ENCODE measurements at places on chromosomes 3 and 15. TPM values are rescaled to one million over a fixed set of nuclear protein-coding genes. Genes with fewer than 3 reads are reported as not detected.

DNA sequence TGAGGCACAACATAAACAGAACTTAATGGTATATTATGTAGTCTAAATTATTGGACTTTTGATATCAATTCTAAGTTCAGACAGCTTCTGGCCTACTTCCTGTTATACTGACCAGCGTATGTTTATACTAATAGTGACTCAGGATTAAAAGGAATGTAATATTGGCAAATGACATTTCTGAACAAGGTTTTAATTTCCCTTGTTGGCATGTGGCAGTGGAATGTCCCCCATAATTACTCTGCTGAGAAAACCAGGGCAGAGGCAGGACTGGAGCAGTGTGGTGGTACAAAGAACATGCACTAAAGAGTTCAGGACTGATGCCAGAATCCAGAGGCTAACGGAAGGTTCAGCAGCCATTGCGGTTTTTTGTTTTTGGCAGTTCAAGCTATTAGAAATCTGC, 184.0 kb downstream of the KCNAB1 start:
- no peak for DNase-seq

- DNase-seq = no peak
Measured at GRCh38 chr3:25603703-25604102, 61.0 kb downstream of the TOP2B start.

DNA sequence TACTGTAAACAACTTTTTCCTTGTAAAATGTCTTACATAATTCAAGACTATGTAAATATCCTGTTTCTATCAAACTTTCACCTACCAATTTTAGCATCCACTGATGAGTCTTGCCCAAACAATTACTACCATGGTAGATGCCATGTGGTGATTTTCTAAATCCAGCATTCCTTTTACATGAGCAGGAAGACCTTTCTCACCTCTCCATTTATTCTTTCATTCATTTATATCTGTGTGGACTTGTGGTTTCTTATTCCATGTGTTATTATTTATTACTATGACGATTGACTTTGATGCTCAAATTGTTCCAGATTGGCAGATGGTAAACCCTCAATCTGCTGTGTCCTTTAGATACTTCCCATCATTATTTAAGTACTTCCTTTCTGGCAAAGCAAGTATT, 62.4 kb downstream of the IFT57 start:
- DNase-seq = no peak

- DNase-seq = no peak
Measured at GRCh38 chr3:128618398-128618726, 32.3 kb downstream of the RPN1 start.

GRCh38 chr15:86014016-86014415, 65.7 kb upstream of the AGBL1 start:
- no peak for DNase-seq

Gene GOLGA6L7
- 1.1 TPM for polyA plus RNA-seq

Gene TM4SF4
- 1.9 TPM for polyA plus RNA-seq

Data from left kidney (tissue), 8 donors.